ENCODE measurements at places on chromosomes 11 and 22. TPM values are rescaled to one million over a fixed set of nuclear protein-coding genes. Genes with fewer than 3 reads are reported as not detected.

The TIMM10B gene
- 44.8 TPM for total RNA-seq

The EFEMP2 gene
- 92.0 TPM for total RNA-seq

The C11orf65 gene
- 0.36 TPM for total RNA-seq

The FDXACB1 gene
- 1.7 TPM for total RNA-seq

The IL17REL gene
- not detected for total RNA-seq

The STK33 gene
- total RNA-seq, result 18.5 TPM

The OR51S1 gene
- total RNA-seq, result not detected

The ACR gene
- total RNA-seq, result not detected

The INS gene
- total RNA-seq, result not detected

The OR4X2 gene
- total RNA-seq, result not detected

The SERHL2 gene
- total RNA-seq, result 6.1 TPM

The CCS gene
- total RNA-seq, result 40.4 TPM

The FOSL1 gene
- total RNA-seq, result 12.4 TPM

The WBP2NL gene
- total RNA-seq, result 2.8 TPM

The BATF2 gene
- total RNA-seq, result 1.8 TPM

The OR52E8 gene
- total RNA-seq, result not detected

The LRRN4CL gene
- total RNA-seq, result 33.6 TPM

The ZNF408 gene
- total RNA-seq, result 12.8 TPM

The ARHGAP8 gene
- not detected for total RNA-seq

The HBG1 gene
- total RNA-seq, result not detected

The GPHA2 gene
- total RNA-seq, result not detected

The MYOD1 gene
- not detected for total RNA-seq

The LMF2 gene
- 24.8 TPM for total RNA-seq

The PTPRCAP gene
- 0.71 TPM for total RNA-seq

The CD3E gene
- total RNA-seq, result 0.28 TPM

The SGSM1 gene
- total RNA-seq, result 2.3 TPM

The SAA2 gene
- total RNA-seq, result 10.3 TPM

The NEFH gene
- 1.9 TPM for total RNA-seq

The FAM83F gene
- total RNA-seq, result 0.71 TPM

The ARHGAP20 gene
- total RNA-seq, result 5.3 TPM

The RASSF7 gene
- total RNA-seq, result 3.3 TPM

The ARRB1 gene
- total RNA-seq, result 38.5 TPM

The DCHS1 gene
- total RNA-seq, result 57.1 TPM

The SPI1 gene
- 18.4 TPM for total RNA-seq

The COA4 gene
- total RNA-seq, result 87.4 TPM

The CDC45 gene
- not detected for total RNA-seq

The MUC15 gene
- total RNA-seq, result not detected

The C22orf15 gene
- total RNA-seq, result not detected

The SLC37A2 gene
- 10.3 TPM for total RNA-seq

The SLC22A8 gene
- not detected for total RNA-seq

The GRM5 gene
- total RNA-seq, result not detected

The APOBEC3F gene
- 3.0 TPM for total RNA-seq

The TP53I11 gene
- 31.0 TPM for total RNA-seq

The DEPDC5 gene
- total RNA-seq, result 10.4 TPM

The OR52I2 gene
- not detected for total RNA-seq

The CHRM1 gene
- 0.55 TPM for total RNA-seq

The ZNF215 gene
- 0.41 TPM for total RNA-seq

The ANO9 gene
- 0.16 TPM for total RNA-seq

The BMAL1 gene
- 28.9 TPM for total RNA-seq

The TRIM21 gene
- total RNA-seq, result 15.0 TPM

The PDE2A gene
- 48.9 TPM for total RNA-seq

The MMP1 gene
- total RNA-seq, result not detected

The KCNK7 gene
- not detected for total RNA-seq

Measured in sigmoid colon (tissue), 7 donors.